ENCODE measurements at places on chromosomes 6 and 20.
A peak's percentile ranks its signal among the peaks of the same experiment; 100 is the strongest.

- DNase-seq, result no peak
Measured at GRCh38 chr6:45650524-45651135, 272.9 kb upstream of the SUPT3H start.

- no peak for DNase-seq
Measured at GRCh38 chr6:165834613-165835259, 171.7 kb upstream of the PDE10A start.

- peak; percentile 21 for DNase-seq
Measured at GRCh38 chr20:50536333-50536732, 26.1 kb downstream of the PTPN1 start.

DNA sequence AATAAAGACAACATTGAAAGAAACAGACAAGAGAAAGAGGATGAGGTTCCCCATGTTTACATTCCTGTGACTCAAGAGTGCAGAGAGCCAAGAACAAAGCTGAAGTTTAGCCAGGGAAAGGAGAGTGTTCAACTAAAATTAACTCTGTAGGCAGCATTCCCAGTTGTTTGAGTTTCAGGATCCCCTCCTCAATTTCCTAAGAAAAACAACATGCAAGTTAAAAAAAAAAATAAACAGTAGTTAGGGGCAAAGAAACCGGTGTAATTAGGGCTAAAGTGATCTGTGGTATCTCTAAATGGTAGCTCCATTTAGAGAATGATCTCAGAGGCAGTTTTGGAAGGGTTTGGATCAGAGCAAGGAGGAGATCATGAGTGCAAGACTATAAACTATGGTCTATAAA, 30.9 kb upstream of the RAB23 start:
- no peak for DNase-seq

GRCh38 chr20:33460711-33461110, 17.1 kb upstream of the SNTA1 start:
- no peak for DNase-seq

GRCh38 chr6:46704562-46704961, 16.9 kb downstream of the TDRD6 start:
- peak; percentile 63 for DNase-seq
